Naive B cell (primary cell): ENCODE measurements at places on chromosomes 11 and 22.

DNA sequence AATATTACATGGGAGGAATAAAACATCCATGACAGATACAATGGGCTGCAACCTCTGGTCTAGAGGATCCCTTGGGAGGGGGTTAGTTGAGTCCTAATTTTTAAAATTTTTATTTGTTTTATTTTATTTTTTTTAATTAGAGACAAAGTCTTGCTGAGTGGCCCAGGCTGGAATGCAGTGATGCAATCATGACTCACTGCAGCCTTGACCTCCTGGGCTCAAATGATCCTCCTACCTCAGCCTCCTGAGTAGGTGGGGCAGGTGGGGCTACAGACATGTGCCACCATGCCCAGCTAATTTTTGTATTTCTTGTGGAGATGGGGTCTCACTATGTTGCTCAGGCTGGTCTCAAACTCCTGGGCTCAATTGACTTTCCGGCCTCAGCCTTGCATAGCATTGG lies 43.1 kb downstream of the FDX1 start:
- no peak for DNase-seq

DNA sequence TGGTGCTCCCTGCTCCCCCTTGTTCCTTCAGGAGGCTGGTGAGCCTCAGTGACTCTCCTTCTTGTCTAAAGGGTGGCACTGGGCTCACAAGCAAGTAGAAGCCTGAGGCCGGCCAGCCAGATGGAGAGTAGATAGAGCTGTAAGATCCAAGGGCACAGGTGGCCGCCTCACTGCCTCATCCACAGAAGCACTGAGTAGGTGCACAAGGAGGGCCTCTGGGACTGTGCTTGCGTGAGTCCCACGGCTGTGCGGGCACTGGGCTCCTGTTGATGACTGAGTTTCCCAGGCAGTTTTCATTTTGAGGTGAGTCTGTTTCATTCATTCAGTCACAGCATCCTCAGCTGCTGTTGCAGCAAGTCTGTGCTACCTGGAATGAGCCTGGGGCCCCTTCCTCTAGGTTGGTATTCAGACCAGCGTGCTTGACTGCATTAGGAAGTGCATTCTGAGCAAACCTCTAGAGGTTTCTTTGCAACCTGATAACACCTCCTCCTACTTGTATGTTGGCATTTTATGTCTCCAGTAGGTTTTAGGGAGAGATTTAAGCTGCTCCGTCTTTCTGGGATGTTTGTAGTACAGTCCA lies 184.0 kb downstream of the TBC1D22A start:
- DNase-seq = no peak

DNA sequence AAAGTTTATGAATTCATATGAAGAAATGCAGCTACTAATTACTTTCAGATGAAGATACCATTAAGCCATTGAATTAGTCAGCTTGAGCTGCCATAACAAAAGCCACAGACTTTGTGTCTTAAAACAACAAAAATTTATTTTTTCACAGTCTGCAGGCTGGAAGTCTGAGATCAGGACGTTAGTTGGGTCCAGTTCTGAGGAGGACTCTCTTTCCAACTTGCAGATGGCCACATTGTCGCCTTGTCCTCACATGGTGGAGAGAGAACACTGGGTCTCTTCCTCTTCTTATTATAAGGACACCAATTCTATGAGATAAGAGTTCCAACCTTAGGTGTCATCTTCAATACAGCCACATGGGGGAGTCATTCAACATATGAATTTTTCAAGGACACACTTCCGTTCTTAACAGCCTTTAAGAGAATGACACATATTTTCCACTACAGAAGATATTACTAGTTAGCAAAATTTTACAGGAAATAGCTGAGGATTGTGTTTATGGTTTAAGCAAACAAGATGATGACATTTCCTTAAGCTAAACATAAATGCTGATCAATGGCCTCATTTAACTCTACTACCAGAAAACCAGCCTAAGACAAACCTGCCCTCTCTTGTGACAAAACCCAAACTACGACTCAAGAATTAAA lies 56.0 kb downstream of the DCUN1D5 start:
- peak; percentile 33 for DNase-seq

DNA sequence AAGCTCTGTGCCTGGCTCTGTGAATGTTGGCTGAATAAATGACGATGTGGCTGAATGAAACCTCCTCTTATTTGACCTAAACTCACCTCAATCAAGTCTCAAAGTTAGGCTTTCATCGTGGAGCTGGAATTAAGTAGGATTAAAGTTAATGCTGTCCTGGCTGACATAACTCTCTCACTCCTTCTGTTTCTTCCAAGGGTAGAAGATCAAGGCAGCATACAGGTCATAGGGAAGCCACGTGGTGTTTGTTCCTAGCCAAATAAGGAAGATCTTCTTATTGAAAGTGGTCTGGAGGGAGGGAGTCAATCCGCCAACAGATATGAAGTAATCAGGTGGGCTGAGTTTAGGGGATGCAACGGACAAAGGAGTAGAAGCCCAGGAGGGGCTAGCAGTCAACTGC lies 59.5 kb downstream of the TRIM29 start:
- DNase-seq = no peak

DNA sequence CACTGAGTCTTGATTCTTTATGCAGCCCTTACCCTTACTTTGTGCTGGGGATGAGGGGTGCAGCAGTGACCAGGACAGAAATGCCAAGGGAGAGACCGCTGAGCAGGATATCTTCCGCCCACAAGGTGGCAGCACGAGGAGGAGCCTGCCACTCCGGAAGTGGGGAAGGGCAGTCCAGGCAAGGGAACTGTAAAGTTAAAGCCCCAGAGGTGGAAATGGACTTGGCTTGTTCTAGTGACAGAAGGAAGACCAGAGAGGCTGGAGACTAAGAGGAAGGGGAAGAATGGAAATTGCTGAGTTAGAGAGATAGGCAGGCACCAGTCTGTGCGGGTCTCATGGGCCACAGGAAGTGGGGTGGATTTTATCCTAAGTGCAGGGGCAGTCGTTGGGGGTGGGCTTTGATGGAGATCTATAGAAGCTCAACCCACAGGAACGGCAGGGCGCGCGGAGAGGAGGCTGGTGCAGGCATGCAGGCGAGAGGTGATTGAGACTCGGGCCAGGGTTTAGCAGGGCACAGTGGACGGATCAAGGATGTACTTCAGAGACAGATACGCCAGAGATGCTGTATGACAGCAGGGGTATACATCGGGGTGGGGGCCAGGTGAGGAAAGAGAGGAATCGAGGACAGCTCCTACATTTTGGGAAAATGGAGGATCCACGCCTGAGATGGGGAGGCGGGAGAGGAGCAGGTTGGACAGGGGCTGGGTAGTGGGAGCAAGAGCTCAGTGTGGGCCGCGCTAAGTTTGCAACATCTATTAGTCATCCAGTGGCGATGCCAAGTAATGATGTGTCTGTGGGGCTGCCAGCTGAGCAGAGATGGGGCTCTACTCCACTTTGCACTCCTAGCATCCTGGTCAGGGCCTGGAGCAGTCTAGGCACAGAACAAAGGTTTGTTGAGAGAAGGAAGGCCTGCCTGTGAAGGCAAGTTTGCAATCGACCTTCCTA lies 3.3 kb upstream of the GRK2 start:
- peak; percentile 71 for DNase-seq

DNA sequence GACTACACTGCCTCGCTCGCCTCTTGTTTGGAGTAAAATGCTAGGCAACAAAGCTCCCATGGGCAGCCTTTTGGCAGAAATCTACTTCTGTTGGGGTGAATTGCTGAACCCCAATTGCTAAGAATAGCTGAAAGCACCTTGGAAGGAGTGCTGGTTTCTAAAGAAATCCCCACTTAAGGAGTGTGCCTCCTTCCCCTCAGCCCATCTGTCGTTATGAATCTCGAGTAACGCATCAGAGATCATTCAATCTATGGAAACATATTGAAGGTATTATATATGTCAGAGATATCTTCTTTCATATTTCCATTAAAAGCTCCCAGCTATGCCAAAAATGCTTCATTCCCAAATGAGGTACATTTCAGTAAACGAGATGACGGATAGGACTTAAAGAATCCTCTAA lies 229.6 kb upstream of the BLID start:
- DNase-seq = no peak

DNA sequence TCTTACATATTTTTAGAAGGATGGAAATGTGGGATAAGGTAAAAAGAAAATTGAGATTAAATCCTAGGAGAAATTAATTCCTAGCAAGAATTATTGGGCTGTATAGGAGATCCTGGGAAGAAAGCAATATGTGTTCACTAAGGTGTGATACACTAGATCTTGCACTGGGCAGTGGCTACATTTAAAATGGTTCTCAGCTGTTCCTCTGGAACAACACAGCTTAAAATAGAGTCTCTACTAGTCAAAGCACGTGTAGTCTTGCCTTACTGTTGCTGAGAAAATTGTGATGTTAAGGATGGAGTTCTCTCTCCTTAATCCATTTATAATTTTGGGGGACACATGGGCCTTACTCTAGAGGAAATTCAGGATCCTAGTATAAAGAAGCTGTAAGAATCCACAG lies 54.9 kb downstream of the EXT2 start:
- DNase-seq = no peak

GRCh38 chr11:65781152-65781961 lies 581 bp upstream of the AP5B1 start:
- peak; percentile 21 for DNase-seq

GRCh38 chr22:25881210-25881755 lies 139.3 kb downstream of the MYO18B start:
- no peak for DNase-seq

- no peak for DNase-seq
Measured at GRCh38 chr11:61142424-61142823, 18.8 kb downstream of the VPS37C start.

DNA sequence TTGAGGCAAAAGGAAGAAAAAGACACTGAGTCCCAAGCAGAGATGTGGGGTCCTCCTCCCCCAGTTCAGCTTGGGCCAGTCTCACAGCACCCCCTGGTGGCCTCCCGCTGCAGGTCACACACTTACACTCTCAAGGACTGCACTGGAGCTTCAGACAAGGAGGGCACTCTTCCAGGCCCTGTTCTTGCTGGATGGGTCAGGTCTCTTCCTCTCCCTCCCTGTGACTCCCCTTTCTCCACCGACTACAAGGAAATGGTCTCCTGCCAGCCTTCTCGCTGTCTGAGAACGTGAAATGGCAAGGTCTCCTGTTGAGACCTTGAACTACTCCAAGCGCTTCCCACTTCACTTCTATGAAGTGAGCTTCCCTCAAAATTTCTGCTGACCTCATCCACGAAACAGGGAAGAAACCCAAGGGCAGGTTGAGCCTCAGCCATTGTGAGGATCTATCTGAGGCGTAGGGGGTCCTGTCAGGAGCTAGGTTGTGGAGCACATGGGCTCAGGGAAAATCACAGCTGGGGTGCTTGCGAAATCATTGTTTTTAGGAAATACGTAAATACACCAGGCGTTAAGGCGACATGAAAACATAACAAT lies 11.2 kb upstream of the IGLL1 start:
- DNase-seq = peak; percentile 51

GRCh38 chr11:57368106-57368844 lies 12.7 kb downstream of the PRG3 start:
- no peak for DNase-seq

DNA sequence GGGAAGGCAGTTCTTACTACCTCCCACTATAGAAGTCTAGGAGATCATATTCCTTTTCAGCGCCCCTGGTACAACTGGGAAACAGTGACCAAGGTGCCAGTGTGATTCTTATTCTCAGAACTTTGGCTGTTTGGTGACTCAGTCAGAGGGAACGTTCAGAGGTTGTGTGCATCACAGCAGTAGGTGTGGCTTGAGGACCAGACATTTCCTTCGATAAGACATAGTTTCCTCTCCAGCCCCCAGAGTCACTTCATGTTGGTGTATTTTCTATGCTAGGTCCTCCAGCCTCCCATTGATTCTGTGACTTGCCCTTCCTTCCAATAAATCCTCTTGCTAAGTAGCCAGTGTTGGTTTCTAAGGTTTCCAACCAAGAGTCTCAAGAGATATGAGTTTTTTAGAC lies 171.9 kb upstream of the MPPED2 start:
- no peak for DNase-seq

- no peak for DNase-seq
Measured at GRCh38 chr11:60756307-60757032, at the start of gene MS4A15. Gene MS4A15, plus strand, starts transcription at chr11:60756867. Its CDS starts 6,867 bp downstream, at chr11:60763734.

- no peak for DNase-seq
Measured at GRCh38 chr11:30760345-30760744, 174.2 kb upstream of the MPPED2 start.

DNA sequence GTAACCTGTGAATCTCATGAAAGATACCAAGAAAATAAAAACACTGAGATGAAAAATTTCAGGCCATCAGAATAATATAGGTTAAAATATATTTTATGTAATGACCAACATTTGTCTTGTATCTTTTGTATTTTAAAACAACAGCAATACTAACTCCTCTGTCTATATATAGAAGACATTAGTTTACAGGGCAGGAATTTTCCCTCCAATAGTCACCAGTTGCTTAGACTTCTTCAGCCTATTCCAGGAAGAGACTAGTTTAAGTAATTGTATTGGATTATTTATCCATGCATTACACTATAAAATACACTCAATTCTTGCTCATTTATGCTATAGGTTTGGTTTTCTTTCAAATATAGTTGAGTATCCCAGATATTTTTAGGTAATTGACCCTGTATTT lies 24.1 kb downstream of the ANO5 start:
- no peak for DNase-seq

DNA sequence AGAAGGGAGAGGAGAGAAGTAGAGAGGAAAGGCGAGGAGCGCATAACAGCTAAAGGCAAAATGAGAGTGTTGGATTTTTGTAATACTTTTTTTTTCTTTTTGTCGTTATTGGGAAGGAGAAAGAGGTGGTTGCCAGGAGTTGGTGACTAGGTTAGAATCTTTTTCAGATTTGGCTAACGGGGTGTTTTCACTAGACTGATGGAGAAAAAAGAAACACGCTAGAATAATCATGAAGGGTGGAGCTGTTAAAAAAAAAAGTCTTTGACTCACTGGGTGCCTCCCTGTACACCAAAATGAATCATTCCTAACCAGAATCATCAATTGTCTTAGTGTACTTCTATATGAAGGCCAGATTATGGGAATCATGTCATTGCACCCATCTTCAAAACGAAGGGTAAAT lies 12.7 kb downstream of the BLID start:
- no peak for DNase-seq

GRCh38 chr11:76714493-76714892 lies 43.9 kb upstream of the LRRC32 start:
- no peak for DNase-seq
